ENCODE measurements at places on chromosomes 3 and 15.

- no peak for DNase-seq
Measured at GRCh38 chr3:186109897-186110803, 1.3 kb upstream of the ETV5 start.

- peak; percentile 93 for DNase-seq
Measured at GRCh38 chr15:74245342-74245931, 9.3 kb downstream of the CCDC33 start.

DNA sequence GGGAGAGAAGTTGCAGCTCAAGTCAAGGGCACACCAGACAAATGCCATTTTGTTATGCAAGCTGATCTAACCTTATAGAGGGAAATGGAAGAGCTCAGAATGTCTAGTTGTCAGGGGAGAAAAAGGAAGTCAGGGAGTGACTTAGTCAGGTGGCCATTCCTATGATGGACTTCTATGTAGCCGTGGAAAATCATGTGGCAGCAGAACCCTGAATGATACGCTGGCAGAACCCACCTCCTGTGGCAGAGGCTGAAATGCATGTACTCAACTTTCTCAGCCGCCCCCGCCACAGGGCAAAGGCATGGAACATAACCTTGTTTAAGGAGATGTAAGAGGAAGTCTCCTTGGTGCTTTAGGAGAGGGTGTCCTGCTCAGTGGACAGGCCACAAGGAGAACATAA is 37.7 kb upstream of the PARL start:
- DNase-seq: no peak

GRCh38 chr15:51625236-51625635 is 2.7 kb upstream of the DMXL2 start:
- no peak for DNase-seq

DNA sequence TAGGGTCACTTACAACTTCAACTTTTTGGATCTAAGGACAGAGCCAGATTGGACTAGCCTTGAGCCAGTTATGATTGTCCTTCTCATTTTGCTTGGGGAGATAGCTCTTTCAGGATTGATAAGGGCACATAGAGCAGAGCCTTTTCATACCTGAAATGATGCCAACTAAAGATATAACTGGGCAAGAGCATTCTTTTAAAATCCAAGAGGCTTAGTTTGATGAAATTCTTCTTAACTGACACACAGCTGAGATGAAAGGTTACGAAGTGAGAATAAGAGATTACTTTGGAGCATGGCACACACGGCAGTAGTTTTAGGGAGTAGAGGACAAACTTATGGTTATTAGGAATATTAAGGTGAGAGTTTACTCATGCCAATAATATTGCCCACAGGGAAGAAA is 12.7 kb downstream of the CD200 start:
- DNase-seq: no peak

DNA sequence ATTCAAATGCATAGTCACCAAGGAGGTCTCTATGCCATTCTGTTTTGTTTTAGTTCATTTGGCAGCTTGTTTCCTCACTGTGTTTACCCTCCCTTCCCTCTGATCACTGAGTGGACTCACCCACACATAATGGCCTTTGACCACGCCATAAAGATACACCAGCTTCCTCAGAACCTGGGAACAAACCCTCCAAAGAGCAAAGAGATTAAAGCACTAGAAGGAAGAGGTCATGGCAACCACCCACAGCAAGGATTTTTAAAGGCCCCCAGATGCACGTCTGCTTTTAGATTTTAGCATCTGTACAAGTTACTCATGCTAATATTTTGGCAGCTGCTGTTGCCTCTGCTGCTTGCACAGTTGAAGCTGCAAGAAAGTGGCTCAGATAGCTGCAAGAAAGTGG is 47.9 kb upstream of the CADPS start:
- DNase-seq: no peak

DNA sequence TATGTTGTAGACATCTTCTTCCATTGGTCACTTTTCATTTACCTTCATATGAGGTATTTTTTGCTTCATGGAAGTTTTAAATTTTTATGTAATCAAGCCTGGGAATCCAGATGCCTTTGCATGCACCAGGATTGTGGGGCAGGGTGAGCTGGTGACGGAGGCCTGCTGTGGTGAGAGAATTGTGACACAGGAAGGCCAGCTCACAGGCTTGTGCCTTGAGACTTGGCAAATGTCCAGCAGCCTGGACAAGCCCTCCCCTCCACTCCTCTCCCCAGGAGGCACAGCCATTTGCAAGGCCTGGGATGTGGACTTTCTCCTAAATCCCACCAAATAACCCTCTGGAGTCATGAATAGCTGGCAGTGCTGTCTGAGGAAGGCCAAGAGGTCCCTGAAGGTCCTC is 67.4 kb downstream of the RHCG start:
- no peak for DNase-seq

DNA sequence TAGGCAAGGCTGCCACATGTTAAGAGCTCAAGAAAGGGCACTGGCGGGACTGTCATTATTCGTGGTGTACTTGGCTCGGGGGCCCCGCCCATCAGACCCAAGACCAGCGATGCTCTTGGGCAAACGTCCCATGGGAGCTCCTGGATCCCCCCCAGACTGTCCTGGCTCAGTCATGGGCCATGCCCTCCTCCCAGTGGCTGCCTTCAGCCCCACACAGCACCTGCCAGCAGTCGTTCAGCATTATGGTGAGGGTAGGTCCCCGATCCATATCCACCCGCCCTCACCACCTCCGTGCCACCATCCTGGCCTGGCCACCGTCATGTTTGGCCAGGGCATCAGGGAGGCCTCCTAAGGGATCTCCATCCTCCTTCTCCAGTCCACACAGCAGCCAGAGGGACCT is 51.4 kb upstream of the IQSEC1 start:
- DNase-seq: no peak

- DNase-seq: peak; percentile 64
Measured at GRCh38 chr15:69576035-69576526, 123.5 kb downstream of the RPLP1 start.

DNA sequence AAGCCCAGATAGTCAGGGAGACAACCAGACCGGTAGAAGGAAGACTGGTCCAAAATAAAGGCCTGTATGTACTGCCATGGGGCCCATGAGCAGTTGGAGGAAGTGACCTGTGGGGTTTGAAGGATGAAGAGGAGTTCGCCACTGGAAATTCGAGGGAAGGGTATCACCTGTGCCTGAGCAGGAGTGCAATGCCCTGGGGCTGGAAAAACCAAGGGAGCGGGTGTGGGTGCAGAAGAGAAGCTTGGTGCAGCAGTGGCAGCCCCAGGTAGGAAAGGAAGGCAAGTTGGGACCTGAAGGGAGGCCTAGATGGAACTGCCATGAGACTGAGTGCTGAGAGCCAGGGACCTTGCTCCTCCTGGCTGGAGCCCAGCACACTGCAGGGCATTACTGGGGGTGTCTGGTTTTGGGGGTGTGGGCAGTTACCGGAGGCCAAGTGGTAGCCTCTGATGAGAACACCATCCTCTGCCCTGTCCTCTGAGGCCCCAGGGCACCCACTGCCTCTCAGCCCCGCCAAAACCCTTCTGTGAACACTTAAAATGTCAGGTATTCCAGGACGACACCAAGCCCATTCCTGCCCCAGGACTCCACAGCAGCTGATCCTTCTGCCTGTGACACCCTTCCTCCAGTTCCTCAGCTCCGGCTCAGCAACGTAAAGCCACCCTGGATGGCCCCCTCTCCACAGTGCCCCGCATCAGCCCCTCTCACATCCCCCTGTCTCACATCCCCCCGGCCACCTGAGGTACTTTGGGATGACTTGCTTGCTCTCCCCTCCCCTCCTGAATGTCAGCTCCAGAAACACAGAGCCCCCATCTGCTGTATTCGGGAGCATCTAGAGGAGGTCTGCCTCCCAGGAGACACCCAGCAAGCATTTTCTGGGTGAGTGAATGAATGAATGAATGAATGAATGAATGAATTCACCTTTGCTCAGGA is 42.9 kb downstream of the WNT7A start:
- DNase-seq: no peak

DNA sequence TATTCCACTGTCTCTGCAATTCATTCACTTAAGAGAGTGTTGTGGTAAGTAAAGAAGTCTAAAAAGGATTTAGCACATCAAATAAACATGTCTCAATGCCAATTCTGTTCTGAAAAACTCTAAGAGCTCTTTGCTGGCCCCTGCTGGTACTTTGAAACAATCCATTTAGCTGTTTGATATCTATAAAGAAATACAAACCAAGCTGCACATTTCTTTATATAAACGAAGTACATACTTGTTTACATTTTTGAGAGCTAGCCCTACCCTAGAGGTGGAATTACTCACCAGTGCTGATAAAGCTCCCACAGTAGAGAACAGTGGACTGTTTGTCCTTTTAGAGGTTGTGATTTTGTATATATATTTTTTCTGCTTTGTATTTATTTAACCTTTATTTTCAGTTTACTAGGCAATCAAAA is 75.5 kb downstream of the NEDD4 start:
- DNase-seq: peak; percentile 41

- DNase-seq: no peak
Measured at GRCh38 chr3:139204728-139205127, 139.1 kb upstream of the MRPS22 start.

- DNase-seq: no peak
Measured at GRCh38 chr15:90141646-90142045, 39.4 kb upstream of the IDH2 start.

DNA sequence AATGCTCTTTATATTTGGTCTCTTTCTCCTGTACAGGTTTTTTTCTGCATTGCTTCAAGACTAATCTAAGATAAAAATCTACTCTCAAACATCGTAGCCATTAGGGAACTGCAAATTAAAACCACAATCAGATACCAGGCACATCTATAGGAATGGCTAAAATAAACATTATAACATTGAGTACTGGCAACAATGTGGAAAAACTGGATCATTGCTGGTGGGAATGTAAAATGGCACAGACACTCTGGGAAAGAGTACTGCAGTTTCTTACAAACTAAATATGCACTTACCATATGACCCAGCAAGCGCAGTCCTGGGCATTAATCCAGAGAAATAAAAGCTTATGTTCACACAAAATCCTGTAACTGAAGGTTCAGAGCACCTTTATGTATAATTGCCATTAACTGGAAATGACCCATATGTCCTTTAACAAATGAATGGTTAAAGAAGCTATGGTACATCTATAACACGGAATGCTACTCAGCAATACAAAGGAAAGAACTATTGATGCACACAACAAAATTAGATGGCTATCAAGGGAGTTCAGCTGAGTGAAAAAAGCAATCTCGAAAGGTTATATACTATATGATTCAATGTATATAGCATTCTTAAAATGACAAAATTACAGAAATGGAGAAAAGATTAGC is 6.3 kb downstream of the ABCC5 start:
- DNase-seq: no peak

DNA sequence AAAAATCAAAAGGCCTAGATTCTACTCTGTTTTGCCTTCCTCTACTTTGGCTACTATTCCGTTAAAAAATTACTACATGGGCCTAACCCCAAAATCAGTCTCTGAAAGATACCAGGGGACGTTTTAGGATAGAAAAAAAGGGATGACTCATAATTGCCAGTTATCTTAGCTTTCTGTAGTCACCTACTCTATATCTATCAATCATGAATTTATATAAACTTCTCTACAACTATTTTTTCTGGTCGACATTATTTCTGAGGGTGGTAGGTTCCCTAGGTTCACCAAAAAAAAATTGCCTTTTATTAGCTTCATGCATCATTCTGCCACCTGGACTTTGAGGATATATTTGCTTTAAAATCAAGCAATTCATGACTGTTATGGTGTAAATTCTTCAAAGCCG is 36.5 kb downstream of the RAF1 start:
- DNase-seq: no peak

GRCh38 chr3:183502237-183503181 is 53.0 kb downstream of the KLHL6 start:
- DNase-seq: no peak

Data from NCI-H1417 (cell line).